ENCODE measurements at places on chromosomes 7 and 10.

GRCh38 chr7:114084472-114085312 is 165.9 kb upstream of the PPP1R3A start:
- DNase-seq: peak; percentile 46

- no peak for DNase-seq
These were observed 5.8 kb downstream of the EIF4EBP2 start for GRCh38 chr10:70409772-70410171.

DNA sequence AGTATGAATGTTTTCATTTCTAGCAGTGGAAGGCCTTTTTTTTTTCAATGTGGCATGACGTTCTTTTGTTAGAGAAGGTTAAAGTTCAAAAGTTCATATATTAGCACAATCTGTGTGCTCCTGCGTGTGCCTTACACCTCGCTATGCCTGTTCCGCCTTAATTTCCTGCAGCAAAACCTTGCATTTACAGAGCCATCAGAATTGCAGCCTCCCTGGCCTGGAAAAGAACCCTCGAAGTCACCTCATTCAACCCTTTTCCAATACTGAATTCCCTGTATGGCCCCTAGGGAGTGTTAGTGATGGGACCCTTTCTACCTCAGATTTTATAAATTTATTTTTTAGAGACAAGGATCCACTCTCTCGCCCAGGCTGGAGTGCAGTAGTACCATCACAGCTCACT is 103.5 kb upstream of the ZNF438 start:
- no peak for DNase-seq

DNA sequence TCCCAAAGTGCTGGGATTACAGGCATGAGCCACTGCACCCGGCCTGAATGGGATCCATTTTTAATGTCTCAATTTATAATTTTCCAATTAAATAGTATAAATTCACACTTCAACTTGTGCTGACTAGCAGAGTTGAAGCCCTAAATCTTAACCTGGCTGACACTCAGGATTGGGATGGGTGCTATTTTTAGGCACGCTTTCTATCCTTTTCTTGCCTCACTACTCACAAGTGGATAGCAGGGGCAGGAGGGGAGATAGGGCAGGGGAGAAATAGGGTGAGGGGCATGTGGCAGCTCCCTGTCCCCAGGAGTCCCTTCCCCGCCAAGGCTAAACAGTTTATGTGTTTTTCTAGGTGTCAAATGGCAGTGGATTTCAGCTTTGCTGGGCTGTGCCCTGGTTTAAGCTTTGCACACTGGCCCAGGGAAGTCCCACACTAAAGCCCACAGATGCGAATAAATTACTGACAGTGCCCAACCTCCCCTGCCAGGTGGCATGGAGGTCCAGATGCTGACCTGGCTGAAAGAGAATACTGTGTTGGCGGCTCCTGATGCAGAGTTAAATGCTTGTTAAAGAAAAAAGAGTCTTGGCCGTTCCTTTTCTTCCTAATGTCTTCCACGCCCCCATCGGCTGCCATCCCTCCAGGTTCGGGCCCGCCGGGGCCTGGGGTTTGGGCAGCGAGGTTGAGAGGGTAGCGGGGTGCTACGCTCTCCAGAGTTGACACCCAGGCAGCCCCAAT is 36.2 kb upstream of the EFCAB10 start:
- no peak for DNase-seq

GRCh38 chr7:115869190-115869589 is 161.4 kb downstream of the TFEC start:
- no peak for DNase-seq

DNA sequence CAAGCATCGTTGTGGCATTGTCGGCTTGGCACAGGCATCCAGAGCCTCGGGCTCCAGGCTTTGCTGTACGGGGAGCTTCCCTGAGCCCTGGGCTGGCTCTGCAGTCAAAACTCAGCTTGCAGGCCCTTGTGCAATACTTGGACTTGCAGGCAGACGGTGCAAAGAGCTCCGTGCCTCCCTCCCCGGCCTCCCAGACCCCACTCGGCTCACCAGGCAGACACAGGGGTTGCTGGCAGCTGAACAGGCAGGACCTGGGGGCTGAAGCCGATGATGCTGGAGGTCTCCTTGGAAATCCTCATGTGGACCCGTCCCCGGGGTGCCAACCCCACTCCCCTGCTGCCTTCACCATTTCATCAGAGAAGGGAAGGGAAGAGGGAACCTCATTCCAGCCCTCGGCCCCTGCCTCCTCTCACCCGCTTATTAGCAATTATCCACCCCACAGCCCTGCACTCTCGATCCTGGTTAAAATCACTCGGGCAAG is 59.6 kb upstream of the GNA12 start:
- no peak for DNase-seq

DNA sequence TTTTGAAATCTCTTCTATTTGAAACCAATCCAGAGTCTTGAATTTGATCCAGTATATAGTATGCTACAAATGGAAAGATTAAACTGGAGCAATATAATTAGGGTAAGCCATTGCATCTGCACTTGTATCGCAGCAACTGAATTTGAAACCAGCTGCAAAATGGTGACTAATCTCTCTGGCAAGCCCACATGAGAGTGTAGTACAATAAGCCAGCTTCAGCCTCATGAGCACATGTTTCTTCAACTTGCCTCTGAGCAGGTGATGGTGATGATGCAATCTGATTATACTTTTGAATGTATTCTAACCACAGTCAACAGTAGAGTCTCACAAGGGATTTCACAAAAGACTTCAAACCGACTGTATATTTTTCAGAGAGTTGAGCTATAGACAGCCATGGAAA is 829 bp upstream of the RPA3 start:
- DNase-seq: no peak

DNA sequence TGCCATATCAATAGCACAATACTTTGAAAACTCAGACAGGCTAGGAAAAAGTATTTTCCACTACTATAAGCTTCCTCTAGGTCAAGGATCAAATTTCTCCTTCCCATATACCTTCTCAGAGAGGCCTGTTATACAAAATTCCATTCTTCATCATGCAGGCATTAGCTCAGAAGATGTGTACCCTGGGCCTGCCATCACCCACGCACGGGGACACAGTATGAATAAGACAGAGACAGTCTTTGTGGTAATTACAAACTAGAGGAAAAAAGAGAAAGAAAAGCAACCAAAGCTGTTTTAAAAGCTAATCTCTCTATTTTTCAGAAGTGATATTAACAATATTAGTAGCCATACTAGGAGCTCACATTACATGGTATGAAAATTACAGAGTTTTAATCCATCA is 236.8 kb upstream of the AOAH start:
- no peak for DNase-seq

DNA sequence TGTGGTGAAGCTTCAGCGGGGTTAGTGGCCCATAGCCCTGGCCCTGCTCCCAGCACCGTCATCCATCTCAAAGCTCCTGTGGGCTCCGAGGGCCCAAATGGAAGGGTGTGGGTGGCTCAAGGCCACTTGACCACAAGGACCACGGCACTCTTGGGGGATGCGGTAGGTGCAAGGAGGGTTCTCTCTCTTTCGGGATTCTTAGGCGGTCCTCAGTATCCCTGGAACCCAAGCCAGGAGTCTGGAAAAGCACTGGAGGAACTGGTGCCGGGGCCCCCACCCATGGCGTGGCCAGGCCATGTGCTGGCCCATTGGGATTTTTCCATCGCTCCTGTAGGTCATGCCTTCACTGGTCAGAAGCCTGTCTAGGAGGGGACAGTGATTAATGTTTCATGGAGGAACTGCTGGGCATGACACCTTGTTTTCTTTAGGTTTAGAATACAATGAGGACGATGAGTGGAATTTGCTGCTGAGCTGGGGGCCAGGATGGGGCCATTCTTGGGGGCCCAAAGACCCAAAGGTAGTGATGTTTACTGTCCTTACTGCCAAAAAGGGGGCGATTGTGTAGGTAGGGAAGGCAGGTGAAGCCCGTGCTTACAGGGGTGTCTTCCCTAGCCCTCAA is 16.7 kb downstream of the AQP1 start:
- peak; percentile 6 for DNase-seq

DNA sequence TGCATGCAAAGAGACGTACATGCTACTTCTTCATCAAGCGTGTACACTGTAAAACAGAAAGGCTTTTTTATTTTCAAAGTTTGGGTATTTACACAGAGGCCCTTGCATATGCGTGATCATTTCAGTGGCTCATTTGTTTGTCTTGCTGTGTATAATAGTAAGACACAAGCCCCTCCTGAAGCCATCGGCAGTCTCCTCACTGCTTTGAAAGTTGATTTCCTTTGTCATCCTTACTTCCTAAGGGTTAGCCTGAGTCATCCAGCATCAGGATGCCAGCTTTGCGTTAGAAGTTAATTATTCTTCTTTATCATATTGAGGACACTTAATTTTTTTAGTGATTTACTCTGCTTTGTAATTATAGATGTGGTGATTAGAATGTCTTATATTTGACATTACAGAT is 72.5 kb upstream of the CTBP2 start:
- DNase-seq: no peak

- DNase-seq: no peak
These were observed 80.3 kb downstream of the MICU1 start for GRCh38 chr10:72545546-72545945.

GRCh38 chr7:97025130-97025499 is 484 bp upstream of the DLX5 start:
- DNase-seq: no peak

GRCh38 chr10:121449482-121449924 is 148.7 kb downstream of the FGFR2 start:
- DNase-seq: no peak

- DNase-seq: no peak
These were observed 66.5 kb downstream of the PHYHIPL start for GRCh38 chr10:59242991-59243390.

DNA sequence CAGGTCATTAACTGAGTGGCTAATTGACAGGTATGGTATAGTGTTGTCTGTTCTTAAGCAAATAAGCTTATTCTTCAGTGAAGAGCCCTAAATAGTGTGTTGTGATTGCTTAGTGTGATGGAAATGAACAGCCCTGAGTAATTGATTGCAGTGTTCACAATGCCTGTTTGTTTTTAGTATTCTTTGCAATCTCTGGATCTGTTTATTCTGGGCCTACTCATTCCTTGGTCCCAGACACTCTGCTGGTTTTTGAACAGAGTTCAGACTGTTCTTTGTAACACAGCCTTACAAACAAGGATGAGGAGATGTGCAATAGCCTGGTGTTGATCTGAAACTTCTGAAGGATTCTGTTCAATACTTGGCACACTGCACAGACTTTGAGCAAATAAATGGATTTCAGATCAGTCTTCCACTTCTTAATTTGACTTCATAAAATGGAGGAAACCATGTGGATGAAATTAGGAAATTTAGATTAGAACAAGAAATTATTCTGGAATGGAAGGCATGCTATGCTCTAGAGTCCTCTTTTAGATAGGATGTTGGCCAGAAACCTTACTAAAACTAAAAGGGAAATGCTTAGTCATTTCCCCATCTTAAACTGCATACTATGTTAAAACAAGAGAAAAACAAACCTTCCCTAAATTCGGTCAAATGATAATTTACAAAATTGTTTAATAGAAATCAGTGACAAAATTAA is 444.2 kb upstream of the SEMA3D start:
- DNase-seq: no peak

DNA sequence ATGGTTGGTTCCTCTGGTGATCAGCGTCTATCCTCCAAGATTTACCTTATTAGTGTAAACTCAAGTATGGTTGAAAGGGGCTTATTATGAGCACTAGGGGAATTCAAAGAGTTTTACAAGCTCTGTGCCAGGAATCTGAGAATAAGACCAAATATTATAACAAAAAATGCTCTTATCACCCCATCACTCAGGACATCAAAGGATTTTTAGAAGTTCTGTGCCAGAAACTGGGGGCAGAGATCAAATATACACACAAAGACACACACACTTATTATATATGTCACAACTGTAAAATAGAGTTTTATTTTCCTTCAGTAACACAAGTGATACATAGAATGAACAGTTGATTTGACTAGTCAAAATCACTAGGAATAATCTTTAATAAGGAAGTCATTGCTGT is 89.3 kb downstream of the MLLT10 start:
- no peak for DNase-seq

DNA sequence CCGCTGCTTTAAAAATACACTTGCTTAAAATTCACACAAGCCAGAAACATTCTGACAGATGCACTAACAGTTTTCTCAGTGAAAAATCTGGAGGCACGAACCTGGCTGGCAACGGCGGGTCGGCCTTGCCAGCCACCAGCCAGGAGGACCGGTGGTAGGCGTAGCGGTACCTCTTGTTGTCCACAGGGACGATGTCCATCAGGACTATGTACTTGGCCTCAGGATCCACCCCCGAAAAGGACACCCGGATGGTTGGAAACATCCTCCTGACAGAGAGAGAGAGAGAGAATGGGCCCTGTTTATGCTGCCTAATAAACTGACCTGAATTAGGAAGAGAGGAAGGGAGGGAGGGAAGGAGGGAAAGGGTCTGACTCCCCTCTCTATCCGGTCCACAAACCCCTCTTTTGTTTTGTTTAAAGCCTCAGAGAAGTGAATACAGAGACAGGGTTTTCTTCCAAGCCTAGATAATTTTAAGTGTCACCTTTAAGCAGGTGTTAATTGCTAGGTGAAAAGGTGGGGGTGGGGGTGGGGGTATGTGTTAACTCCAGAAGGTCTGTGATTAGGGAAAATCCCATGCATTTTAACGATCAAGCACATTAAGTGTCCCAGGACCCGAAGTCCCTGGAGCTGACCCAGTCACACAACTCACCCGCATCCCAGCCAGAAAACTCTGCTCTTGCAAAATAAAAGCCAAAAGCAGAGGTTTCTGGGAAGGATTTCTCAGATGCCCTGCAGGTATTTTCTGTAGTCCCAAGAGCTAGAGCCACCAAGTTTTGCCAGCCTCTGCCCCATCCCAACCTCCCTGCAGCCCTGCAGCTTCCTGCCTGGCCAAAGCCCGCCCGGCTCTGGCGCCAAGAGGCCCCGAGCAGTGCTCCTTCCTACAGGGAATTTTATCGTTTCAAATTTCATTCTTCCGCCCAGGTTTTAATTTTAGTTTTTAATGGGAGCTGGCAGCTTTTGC is 5.0 kb downstream of the TBX20 start:
- no peak for DNase-seq

- DNase-seq: no peak
These were observed 1.9 kb downstream of the LRRC72 start for GRCh38 chr7:16528520-16528919.

- no peak for DNase-seq
These were observed 102.0 kb downstream of the WNT2 start for GRCh38 chr7:117220836-117221235.

GRCh38 chr7:3836855-3837254 is 535.8 kb downstream of the SDK1 start:
- no peak for DNase-seq

GRCh38 chr10:91296471-91296870 is 76.0 kb downstream of the PCGF5 start:
- DNase-seq: no peak

DNA sequence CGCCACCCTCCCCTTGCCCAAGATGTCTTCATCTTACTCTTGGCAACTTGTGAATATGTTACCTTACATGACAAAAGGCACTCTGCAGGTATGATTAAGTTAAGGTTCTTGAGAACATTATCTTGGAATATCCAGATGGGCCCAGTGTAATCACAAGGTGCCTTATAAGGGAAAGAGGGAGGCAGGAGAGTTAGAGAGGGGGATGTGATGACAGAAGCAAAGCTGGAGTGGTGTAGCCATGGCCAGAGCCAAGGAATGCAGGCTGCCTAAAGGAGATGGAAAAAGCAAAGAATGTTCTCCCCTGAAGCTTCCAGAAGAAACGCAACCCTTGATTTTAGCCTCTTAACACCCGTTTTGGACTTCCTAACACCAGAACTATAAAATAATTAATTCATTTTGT is 318.0 kb downstream of the C7orf25 start:
- DNase-seq: no peak

GRCh38 chr7:80581486-80582260 is 56.8 kb upstream of the CD36 start:
- no peak for DNase-seq

- no peak for DNase-seq
These were observed 86.2 kb upstream of the PDGFA start for GRCh38 chr7:605661-606450.

All from activated T-cell treated with anti-CD3 and anti-CD28 coated beads, Interleukin-2, amount 50 U/mL, for 24 hours (primary cell).